ENCODE measurements at places on chromosomes 2 and 18.

DNA sequence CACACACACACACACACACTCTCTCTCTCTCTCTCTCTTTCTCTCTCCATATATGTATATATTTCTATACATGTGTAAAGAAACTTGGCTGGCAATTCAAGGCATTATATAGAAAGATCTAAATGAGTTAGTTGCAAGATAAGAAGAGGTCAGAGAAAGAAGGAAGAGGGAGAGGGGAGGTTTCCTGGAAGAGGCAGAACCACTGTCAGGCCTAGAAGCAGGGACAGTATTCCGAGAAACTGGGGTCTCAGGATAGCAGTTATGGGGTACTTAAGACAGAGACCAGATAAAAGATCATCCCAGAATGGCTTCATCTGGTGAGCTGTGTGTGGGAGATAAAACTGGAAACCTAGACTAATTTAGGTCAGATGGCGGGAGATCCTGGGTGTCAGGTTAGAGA, 180.8 kb downstream of the CAMKMT start:
- no peak for DNase-seq

GRCh38 chr2:233426619-233427342, 72.5 kb downstream of the DGKD start:
- DNase-seq, result no peak

DNA sequence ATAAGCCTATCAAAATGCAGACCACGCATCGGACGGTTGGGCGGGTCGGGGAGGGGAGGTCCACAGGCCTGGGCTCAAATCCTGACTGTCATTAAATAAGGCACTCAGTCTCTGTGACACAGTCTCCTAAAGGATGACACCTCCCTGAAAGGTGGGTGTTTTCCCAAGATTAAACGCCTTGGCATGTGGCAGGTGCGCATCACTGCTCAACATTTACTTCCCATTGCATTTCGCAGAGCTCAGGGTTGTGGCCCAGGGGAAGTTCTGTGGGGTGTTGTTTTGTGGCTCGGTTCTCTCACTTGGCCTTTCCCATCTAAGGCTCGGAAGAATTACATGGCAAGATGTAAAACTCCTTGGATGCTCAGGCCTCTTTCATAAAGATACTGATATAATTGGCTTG, 107.4 kb downstream of the NCK2 start:
- no peak for DNase-seq

GRCh38 chr2:161414042-161415033, 1.8 kb upstream of the TBR1 start:
- DNase-seq, result no peak

- DNase-seq, result no peak
Observed at GRCh38 chr2:11367170-11367730, 22.8 kb upstream of the ROCK2 start.

- DNase-seq, result no peak
Observed at GRCh38 chr2:191923652-191923997, 76.7 kb upstream of the CAVIN2 start.

GRCh38 chr2:190110699-190111098, 48.2 kb upstream of the MSTN start:
- no peak for DNase-seq

DNA sequence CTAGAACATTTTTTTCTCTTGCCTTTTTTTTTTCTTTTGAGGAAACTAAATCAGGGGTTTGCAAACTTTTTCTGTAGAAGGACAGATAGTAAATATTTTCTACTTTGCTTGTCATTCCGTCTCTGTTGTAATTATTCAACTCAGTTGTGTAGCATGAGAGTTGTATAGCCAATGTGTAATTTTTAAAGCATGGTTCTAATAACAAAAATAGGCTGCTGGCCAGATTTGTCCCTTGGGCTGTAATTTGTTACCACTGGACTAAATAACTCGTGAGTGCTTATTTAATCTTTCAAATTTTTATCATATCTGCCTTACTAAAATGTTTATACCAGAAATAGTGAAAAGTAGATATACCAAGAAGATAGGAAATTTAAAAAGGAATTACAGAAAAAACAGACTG, 43.0 kb downstream of the CCDC148 start:
- no peak for DNase-seq

DNA sequence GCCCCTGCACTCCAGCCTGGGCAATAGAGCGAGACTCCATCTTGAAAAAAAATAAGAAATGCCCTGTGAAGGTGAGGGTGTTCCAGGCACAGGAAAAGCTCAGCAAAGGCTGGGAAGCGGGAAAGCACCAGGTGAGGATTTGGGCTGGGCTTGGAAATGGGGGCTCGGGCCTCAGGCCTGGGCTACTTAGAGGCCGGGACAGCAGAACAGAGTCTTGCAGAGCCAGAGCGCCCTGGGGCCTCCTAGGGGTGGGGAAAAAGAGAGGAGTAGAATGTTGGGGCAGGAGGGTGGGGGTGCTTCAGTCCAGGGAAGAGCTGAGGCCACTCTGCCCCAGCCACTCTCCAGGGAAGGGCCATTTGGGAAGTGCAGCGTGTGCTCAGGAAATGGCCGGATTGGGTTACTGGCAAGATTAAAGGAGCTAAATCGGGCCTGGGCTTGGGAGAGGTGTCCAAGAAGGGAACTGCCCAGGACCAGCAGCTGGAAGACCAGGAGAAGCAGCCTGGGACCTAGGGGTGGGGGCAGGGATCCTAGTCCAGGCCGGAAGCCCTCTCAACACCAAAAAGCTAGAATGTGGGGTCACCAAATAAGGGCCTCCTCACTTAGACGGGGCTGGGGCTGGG, 13.8 kb upstream of the DES start:
- no peak for DNase-seq

GRCh38 chr2:160278879-160279177, 78.8 kb upstream of the ITGB6 start:
- no peak for DNase-seq

DNA sequence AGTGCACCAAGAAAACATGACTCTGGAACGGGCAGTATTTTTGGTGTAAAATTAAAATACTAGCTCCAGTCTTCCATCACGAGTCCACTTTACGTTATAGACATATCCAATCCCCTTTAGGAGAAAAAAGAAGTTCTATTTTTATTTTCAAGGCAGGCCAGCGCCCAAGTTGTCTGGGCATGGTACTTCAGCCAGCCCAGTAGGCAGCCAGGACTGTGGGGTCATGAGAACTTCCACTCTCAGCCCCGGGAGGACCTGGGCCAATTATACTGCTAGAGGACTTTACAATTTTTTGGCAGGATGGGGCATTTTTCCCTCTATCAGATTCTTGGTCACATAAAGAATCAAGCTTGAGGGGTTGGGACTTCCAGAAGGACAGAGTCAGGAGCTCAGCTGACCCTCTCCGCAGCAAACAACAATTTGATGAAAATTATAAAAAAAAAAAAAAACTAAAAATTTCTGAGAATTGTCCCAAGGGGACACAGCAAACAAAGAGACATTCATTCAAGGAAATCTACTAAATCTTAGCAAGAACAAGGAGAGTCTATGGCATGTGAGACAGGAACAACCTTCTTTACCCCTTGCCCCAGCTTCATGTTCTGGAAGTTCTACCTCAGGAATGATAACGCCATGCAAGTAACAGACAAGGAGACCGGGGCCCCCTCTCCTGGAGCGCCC, 37.3 kb upstream of the B3GNT2 start:
- no peak for DNase-seq

DNA sequence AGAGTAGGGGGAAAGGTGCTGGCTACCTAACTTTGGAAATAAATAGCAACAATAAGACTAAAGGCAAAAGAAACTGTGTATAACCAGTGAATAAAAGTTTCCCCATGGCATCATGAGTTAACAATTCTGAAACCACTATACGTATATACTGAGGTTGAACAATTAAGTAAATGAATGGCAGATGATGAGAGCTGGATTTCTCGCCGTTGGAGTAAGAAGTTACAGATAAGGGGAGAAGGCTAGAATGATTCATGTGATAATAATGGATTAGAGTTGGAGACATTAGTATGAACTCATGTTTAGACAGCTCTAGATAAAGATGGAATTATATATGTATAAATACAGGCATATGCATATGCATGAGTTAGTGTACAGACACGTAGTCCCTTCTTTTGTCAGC, 152.7 kb downstream of the UBR3 start:
- DNase-seq, result no peak

- DNase-seq, result no peak
Observed at GRCh38 chr18:28168725-28169124, 8.2 kb downstream of the CDH2 start.

DNA sequence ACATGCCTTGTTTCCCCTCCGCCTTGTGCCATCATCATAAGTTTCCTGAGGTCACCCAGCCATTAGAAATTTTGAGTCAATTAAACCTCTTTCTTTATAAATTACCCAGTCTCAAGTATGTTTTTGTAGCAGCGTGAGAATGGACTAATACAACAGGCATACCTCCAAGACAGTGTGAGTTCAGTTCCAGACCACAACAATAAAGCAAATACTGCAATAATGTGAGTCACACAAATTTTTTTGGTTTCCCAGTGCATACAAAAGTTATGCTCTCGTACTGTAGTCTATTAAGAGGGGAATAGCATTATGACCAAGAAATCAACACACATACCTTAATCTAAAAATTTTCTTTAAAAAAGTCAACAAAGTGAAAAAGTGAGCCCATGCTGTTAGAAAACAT, 217.2 kb downstream of the NR4A2 start:
- no peak for DNase-seq

- no peak for DNase-seq
Observed at GRCh38 chr2:152473151-152473857, 138.3 kb downstream of the FMNL2 start.

- no peak for DNase-seq
Observed at GRCh38 chr2:31980674-31981356, 30.0 kb downstream of the MEMO1 start.

DNA sequence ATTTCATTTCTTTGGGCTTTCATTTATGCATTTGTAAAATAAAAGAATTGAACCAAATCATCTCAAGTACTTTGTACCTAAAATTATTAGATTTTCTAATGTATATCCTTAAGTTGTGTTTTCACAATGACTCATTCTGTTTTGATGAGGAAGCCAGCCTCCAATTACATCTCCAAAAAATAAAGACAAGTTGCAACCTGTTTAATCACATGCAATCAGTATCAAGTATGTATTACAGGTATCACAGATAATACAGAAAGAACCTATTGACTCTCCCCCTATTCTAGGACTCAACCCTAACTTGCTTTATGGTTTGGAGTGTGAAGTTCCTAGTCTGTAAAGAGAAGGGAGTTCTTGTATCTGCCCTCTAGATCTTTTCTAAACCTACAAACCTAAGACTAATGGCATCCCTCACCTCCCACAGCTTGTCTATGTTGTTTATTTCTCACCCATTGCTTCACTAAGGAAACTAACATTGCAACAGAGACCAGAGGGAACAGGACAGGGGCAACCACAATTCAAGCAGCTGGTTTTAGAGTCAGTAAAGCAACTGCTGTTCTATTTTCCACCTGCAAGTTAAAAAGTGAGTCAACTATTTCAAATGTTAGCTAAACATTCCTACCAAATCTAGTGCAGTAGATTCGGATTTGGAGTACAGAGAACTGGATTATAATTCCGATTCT, 141.1 kb upstream of the ETAA1 start:
- DNase-seq, result no peak

DNA sequence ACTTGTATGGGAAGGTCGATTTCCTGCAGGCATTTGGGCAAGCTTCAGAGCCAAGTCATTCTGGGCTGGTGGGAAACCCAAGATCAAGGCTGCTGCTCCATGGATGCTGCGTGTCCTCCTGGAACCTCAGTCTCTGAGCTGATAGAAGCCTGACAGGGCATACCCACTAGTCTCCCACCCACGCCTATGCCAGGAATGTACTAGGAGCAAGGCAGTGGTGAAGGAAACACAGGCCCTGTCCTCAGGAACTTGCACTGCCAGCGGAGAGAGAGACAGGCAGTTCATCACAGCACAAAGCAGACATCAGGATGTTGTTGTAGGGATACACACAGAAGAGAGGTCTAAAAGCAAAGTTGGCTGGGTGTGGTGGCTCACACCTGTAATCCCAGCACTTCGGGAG, 84.2 kb downstream of the PLB1 start:
- DNase-seq, result no peak

DNA sequence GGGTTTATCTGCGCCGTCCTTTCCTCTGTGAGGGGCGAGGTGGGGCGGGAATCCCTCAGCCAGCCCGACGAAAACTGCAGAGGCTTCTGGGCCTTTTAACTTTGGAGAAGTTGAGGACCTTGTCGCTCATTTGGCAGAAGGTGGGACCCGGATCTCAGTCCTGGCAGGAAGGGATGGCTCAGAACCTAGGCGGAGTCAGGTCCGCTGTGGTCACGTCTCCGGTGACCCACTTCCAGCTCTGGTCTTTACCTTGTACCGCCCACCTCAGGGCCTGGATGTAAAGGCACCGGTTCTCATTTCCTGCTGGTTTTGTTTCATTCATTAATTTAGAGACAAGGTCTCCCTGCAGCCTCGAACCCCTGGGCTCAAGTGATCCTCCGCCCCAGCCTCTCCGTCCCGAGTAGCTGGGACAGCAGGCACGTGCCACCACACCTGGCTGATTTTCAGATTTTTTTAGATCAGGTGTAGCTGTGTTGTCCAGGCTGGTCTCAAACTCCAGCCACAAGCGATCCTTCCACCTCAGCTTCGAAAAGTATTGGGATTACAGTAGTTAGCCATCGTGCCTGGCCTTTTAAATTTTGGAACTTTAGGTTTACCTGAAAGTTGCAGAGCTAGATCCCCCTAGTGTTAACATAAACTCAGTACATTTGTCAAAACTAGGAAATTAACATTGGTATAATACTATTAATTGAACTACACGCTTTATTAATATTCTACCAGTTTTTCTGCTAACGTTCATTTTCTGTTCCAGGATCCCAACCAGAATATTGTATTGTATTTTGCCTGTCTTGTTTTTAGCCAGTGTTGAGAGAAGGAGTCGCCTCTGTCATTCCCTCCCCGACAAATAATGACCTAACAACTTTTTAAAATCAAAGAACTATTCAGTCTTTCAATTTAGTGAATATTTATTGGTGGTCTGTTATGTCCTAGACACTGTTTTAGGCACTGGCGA, 852 bp downstream of the POLI start:
- DNase-seq, result no peak

GRCh38 chr2:1742681-1743395, 1.5 kb downstream of the PXDN start:
- DNase-seq, result no peak

- DNase-seq, result no peak
Observed at GRCh38 chr2:9110893-9111569, 95.6 kb upstream of the ASAP2 start.

Measured in NCI-H524 treated with DMSO at 0.1 percent for 48 hours (cell line).